ENCODE measurements at places on chromosomes 1 and 21. TPM values are rescaled to one million over a fixed set of nuclear protein-coding genes. Genes with fewer than 3 reads are reported as not detected.

Gene KIF14
- total RNA-seq = 18.7 TPM

Gene CDA
- total RNA-seq = not detected

DNA sequence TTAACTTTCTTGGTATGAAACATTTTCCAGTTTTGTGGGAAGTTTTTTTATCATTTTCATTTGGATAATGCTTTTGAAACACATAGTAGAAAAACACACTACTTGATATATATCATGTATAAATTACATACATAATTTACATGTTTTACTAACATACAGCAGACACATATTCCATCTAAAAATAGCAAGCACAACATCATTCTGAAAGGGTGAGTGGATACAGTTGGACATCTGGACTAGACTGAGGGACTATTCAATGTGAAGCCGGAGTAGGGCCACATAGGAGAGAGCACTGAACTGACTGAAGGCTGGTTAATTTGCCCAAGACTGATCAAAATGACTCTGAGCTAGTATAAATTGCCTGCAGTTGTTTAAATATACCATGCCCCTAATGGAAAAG is 11.7 kb downstream of the CDKN2C start:
- DNase-seq = no peak

DNA sequence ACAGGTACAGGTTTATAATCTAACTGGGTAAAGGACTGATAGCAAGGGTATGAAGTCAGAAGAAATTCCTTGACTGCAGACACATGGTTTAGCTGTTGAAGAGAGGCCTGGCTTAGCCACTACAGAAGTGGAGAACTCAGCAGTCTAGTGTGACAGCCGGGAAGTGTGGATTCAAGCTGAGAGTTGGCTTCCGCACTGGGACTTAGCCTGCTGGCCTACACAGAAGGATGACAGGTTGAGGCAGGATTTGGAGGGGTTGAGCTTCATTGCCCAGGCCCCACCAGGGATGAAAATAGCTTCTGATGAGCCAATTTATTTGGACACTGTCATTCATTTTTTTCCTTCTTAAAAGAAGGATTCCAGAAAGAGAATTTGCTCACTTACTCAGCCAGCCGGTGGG is 284.4 kb downstream of the PCP4 start:
- DNase-seq = no peak

- DNase-seq = no peak
Measured at GRCh38 chr1:2274929-2275475, 46.9 kb downstream of the SKI start.

DNA sequence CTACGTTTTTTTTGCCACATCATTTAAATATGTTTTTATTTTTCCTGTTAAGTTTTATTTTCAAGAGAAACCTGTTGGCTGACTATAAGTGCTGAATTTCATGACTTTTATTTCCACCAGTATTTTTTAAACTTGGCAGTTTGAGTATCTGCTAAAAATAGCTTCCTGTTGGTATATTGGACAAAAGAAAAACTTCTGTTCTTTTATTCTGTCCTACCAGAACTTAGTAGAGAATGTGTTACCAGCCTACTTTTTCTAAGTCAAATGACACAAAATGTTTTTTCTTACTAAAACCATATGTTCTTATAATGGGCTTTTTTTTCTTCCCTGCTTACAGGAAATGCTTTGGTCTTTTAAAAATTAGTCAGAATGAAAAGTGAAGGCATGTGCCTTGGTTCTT is 7.6 kb downstream of the DR1 start:
- no peak for DNase-seq

DNA sequence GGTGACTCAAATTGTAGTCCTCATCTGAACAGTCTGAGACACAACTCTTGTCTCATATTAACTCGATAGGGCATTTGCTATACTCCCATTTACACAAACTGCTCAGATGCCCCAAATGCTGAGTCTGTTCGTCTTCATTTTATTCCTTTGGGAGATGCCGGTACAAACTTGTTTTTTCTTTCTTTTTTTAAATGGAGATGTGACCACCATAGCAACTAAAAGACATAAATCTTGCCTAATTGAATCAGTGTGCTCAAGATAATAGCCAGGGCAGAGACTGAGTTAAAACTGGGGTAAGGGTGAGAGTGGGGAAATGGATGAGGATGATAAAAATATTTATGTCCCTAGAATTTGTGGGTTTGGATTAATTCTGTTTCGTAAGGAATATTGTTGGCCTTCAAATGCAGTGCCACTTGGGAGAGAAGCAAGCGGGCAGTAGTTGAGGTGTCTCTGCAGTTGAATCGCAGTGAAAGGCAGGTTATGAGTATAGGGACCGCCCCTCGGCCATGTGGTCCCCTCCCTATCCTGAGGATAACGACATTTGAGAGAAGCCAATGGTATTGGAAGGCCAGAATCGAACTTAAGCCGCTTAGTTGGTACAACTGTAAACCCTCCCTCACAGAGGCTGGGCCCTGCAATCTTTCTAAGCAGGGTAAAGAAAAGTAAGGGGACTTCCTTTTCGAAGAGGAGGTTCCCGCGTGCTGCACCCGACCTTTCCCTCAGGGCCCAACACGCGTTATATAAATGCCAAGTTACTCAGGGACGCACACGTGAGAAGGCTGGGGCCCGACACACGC is 859 bp upstream of the LRRC8B start:
- no peak for DNase-seq

GRCh38 chr1:84772428-84772943 is 82.2 kb upstream of the SSX2IP start:
- DNase-seq = no peak

Gene FOXD3
- total RNA-seq = not detected

DNA sequence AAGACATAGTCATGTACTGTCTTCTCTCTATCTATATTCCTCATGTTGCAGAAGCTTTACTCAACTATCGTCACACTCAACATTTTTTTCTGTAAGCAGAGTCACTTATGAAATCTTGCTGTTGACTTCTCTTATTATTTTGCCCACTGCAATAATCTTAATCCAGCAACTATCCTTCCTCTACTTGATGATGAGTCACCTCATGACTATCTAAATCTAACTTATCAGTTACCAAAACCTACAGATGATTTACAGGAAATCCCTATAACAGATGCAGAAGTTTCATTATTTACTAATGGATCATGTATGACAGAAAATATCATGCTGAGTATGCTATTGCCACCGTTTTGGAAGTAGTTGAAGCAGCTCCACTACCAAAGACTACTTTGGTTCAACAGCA is 378.9 kb downstream of the DUSP10 start:
- DNase-seq = no peak

Gene ASPM
- 49.3 TPM for total RNA-seq

Gene DMRTA2
- total RNA-seq = not detected

GRCh38 chr1:8343464-8344001 is 25.6 kb downstream of the SLC45A1 start:
- no peak for DNase-seq

GRCh38 chr1:225660544-225660946 is 7.6 kb upstream of the ENAH start:
- no peak for DNase-seq

Gene OR6N1
- not detected for total RNA-seq

Gene HPDL
- total RNA-seq = 19.8 TPM

DNA sequence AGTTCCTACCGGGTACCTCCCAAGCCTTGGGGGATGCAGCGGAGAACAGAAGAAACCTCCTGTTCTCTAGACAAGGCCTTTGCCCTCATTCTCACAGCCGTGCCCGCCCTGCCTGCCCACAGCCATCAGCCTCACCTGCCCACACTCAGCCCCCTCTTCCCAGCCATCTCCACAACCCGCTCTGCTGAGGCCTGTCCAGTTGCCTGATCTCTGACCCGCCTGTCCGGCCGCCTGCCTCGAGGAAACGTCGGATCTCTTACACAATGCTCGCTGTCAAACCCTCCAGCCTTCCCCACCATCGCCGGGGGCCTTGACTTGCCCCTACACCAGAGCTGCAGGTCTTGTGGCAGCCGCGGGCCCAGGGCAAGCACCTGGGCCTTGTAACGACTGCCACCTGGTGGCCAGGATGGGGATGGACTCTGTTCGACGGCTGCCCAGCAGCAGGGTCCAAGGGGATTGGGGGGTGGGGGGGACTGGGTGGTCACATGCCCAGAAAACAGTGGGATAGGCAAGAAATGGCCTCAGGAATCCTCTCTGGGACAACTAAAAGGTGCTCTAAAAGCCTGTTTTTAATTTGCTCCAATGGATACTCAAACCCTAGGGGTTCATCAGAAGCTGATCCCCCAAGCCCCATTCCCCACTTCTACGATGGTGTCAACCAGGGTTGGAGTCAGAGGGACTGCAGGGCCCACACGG is 31.0 kb downstream of the SLC45A1 start:
- peak; percentile 69 for DNase-seq

Gene PEAR1
- 0.09 TPM for total RNA-seq

GRCh38 chr1:90614872-90615271 is 102.2 kb downstream of the BARHL2 start:
- no peak for DNase-seq

- DNase-seq = no peak
Measured at GRCh38 chr1:100035214-100035613, 65.4 kb downstream of the SLC35A3 start.

DNA sequence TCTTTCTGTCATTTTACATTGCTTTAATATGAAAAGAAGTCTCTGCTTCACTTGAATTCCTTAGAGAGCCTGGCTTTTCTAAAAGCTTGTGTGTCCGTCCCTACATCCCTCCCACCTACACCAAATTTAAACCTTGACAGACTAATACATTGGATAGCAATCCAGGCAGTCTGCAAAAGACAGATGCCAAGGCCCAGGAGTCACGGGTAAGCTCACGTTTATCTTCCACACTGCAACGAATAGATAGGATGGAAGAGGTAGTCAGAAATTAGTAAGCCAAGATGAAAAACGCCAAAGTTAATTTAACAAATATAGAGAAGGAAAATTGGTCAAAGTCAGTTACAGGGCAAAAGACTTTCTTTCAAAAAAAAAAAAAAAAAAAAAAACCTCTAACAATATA is 338.1 kb downstream of the SMYD3 start:
- DNase-seq = no peak

Gene FTCD
- 0.21 TPM for total RNA-seq

DNA sequence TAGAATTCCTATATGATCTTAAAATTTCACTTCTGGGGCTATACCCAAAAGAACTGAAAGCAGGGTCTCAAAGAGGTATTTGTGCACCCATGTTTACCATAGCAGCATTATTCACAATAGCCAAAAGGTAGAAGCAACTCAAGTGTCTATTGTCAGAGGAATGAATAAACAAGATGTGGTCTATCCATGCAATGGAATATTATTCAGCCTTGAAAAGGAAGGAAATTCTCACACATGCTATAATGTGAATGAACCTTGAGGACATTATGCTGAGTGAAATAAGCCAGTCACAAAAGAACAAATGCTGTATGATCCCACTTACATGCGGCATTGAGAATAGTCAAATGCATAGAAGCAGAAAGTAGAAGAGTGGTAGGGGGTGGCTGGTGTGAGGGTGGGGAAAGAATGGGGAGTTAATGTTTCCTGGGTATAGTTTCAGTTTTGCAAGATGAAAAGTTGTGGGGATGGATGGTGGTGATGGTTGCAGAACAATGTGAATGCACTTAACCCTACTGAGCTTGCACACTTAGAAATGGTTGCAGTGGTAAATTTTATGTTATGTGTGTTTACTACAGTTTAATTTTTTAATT is 122.4 kb downstream of the TOMM20 start:
- DNase-seq = no peak

DNA sequence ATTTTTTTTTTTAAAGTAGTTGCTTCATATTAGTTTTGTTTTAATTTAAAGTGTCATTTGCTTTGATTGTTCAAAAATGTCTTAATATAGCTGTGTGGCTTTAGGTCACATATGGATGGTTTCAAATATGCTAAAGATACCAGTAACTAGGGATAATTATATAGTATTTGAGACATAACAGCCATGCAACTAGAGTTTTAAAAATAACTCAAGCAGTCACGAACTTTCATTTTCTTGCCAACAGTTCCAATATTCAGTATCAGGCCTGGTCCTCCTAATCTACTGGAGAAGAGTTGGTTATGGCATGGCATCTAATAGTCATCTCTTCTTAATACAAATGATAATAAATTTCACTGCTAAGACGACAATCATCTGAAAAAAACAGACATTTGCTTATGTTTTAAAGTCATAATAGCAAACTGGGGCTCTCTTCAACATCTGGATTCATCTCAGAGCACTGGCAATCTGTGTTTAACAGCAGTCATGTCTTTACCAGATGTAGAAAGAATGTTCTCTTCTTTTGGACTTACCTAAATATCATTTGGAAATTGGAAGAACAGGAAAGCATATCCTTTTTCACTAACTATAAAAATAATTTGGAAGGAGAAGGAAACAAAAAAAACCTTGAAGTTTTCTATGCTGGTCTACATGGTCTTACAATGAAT is 24.1 kb upstream of the A3GALT2 start:
- DNase-seq = no peak

Gene CFAP74
- not detected for total RNA-seq

Gene SAMD13
- total RNA-seq = 0.29 TPM
